ENCODE measurements at places on chromosomes 4 and X.

GRCh38 chrX:57227691-57228090 lies 58.8 kb upstream of the FAAH2 start:
- DNase-seq: no peak

DNA sequence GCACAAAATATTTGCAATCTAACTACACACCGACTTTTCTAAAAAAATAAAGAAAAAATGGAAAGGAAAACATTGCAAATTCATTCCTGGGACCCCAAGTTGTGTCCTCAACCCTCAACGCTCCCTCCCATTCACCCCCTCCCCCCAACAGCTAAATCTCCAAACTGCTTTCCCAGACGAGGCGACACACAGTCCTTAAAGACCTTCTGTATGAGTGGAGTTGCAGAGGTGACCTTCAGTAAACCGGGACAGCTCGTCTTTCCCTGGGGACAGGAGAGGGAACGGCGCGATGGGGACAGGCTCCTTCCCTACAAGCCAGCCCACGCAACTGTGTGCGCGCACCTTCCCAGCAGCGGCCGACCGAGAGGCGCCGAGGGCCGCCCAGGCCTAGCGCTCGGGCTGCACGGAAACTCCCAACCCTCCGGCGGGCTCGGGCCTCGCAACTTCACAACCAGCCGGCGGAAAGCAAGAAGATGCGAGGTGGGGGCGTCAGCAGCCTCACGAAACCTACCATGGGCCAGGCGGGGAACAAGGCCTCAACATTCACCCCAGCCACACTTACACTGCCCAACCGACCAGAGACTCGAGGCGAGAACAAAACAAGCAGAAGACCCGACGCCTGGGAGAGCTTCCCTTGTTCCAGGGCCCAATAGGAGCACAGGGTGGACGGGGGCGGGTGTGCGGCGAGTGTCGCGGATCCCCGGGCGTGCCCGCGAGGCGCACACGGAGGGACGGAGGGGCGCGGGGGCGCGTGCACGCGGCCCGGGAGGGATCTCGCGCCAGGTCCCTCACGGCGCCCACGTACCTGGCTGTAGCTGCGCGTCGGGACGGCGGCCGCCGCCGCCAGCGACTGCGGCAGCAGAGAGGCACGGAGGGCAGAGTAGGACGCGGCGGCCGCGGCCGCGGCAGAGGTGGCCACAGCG lies 763 bp downstream of the GRSF1 start:
- DNase-seq: peak; percentile 63

DNA sequence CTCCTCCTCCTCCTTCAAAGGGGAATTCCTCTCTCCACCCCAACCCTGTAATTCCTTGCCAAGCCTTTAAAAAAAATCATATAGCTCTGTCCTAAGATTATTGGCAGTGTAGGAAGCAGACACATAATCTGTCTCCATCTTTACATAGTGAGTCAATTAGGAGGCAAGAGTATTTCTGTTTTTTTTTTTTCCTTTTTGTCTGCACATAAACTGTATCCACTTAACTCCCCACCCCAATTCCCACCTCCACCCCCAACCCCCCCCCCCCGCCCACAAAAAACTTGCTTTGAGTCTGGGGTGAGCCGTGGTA lies 182.5 kb downstream of the RASL11B start:
- DNase-seq: no peak

GRCh38 chrX:149807747-149808458 lies 26.2 kb downstream of the MAGEA9 start:
- no peak for DNase-seq

DNA sequence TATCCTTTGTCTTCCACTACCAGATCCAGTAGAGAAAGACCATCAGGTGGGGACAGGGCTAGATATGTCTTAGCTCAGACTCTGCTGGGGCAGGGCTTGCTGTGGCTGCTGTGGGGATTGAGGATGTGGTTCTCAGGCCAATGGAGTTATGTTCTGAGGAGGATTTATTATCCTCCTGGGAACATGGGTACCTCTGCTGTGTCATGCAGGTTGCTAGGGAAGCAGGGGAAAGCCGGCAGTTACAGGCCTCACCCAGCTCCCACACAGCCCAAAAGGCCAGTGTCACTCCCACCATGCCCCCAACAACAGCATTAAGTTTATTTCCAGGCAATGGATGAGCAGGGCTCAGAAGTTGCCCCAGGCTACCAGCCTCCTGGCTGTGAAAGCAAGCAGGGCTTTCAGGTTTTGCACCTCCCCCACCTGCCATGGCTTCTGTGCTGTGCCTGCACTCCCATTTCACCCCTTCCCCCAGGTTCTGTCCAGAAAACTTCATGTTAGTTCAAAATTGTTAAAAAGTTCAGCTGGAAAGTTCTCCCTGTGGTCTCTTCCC lies 879.9 kb downstream of the ARAP2 start:
- DNase-seq: no peak

GRCh38 chr4:7894098-7894676 lies 45.5 kb downstream of the AFAP1 start:
- DNase-seq: no peak

DNA sequence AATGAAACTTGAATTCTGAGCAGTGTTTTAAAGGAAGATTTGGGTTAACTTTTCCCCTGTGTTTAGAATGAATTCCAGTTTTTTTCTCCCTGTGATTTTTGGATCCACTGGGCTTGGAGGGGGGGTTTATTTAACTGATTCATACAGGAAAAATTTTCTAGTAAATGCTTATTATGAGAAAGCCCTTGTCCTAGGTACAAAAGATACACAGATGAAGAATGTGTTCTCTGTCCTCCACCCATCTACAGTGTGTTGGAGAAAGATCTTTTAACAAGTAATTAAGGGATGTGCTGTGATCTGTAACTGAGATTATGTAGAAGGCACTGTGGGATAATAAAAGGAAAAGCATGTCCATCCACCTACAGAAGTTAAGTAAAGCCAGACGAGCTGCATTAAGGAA lies 103.9 kb downstream of the STIM2 start:
- DNase-seq: no peak

DNA sequence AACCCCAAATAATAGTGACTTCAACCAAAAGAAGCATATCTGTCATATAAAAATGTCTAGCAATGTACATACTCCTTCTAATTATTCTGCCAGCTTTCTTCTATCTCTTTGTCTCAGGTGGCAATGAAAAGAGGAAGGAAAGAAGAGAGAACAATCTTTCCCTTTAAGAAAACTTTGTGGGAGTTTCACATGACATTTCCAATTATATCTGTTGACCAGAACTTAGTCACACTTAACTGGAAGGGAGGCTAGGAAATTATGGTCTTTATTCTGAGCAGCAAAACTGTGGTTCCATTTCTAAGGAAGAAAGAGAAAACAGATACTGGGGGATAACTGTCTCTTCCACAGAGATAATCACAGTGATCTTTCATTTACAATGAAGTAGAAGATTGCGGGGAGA lies 12.9 kb upstream of the MAOA start:
- DNase-seq: no peak

DNA sequence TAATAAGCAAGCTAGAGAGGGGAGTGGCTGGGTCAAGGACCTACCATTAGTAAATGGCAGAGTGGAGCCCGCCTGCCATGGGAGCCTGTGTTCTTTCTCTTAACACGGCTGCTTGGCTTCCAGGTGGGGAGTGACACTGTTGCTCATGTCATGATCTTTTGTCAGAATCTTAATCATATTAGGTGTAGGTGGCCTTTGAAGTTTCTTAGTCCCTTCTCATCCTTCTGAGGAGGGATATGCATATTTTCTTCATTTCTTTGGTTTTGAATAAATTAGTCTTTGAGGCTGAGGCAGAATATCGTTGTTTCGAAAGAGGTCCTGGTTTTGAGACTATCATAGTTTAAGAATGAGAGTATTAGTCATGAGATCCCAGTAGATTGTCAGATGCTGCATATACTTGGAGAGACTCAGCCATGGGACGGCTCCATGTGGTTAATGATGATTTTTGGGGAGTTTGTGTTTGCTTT lies 28.9 kb downstream of the SNX25 start:
- no peak for DNase-seq

DNA sequence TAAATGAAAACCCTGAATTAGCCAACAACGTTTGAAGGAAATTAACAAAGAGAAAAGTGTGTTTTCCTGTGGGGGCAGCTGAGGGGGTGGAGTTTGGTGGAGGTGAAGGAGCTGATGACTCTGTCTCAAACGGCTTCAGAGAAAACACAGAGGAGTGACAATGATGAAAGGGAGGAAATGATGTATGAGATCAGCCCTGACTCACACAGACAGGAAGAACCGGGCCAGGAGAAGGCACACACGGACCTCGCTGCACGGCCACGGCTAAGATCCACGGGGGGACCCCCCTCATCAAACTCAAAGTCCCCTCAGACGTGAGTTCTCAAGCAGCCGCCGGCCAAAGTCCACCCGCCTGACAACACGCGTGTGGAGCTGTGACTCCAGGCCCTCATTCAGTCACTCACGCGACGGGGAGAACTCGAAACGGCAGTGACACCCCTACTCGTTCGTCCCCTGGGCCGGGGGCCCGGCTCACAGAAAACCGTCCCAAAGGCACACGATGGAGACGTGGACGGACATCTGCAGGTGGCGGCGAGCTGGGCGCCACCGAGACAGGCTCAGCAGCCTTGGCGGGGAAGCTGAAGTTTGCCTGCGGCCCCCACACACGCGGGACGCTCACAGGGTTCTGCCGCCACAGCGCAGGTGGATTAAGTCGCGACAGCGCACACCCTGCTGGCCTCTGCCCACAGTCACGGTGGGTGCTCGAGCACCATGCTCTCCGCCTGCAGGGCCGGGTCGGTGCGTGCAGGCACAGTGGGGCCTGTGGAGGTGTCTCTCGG lies 28.8 kb downstream of the PPP2R3B start:
- DNase-seq: no peak

- no peak for DNase-seq
Measured at GRCh38 chrX:140712413-140713173, 3.0 kb downstream of the LINC00632 start.

- no peak for DNase-seq
Measured at GRCh38 chr4:56320293-56320692, 67.0 kb downstream of the AASDH start.

GRCh38 chrX:9370893-9371292 lies 94.0 kb upstream of the TBL1X start:
- no peak for DNase-seq

Measured in COR-L47 (cell line).